ENCODE measurements at places on chromosomes 3 and 15.
A peak's percentile ranks its signal among the peaks of the same experiment; 100 is the strongest.

DNA sequence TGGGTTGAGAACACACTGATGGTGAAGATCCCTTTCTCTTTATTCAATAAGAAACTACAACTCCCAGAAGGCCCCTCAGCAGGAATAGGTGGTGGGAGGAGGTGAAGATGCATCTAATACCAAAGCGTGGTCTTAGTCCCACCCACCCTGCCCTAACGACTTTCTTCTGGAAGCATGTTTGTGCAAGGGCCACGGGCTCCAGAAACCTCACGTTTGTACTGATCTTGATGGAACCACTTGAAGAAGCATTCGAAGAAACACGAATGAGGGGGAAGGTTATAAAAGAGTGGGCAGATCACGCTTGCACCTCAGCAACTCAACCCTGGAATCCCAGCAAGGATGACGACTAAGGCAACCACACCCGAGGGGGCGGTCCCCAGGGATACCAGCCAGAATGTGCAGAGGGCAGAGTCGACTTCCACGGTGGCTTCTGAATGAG, 10.6 kb upstream of the SLC25A36 start:
- no peak for DNase-seq

DNA sequence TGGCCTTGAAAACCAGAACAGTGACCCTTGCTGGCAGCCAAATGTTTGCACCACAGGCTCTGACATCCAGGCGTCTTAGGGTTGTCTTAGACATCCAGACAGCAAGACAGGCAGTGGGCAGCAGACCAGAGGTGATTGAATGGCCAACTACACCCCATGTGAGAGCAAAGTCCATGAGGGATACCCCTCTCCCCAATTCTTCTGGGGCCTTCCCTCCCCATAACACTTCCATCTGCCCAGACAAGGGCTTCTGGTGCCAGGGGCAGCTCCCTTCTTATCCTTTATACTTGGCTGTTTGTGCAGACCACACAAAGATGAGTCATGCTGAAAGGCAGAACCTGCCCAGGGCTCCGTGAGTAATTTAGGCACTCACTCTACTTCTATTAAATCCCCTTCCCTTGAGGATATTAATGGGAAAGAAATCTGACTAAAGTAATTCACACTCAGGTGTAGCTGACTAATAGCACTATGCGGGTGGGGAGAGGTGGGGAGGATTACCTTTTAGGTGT, 257.9 kb downstream of the UACA start:
- DNase-seq = peak; percentile 41

DNA sequence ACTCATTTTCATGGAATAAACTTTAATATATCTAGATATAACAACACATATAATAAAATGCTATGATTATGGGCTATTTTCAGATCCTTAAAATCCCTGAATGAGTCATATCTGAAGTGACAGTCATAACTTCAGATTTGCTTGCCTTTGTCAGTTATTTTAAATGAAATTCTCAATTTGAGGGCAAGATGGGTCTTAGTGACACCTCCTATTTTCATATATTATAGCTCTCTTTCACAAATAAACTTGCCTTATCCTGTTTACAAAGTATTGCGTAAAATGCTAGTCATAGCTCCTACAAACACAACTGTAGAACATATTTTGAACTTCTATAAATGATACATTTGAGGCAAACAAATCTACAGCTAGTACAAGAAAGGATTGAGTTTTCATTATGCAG, 6.2 kb upstream of the THRB start:
- DNase-seq = no peak

GRCh38 chr3:79729096-79729495, 38.7 kb downstream of the ROBO1 start:
- no peak for DNase-seq

GRCh38 chr3:32245200-32245599, 6.7 kb downstream of the CMTM8 start:
- DNase-seq = no peak

DNA sequence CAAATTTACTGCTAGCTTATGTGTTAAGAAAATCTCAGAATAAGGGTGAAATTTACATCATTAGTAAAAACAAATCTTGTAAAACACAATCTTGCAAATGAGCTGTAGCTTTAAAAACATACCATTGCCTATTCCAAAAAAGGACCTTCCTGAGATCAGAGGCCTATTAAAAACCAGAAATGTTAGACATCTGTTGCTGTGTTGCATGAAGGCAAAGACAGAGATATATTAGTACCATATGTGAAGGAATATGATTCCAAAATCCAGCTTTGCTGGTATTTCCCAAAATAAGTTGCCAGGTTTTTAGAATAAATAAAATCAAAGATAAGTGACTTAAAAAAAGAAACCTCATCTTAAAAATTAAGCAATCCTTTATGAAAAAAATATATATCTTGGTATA, 504.1 kb upstream of the CDIN1 start:
- DNase-seq = no peak

DNA sequence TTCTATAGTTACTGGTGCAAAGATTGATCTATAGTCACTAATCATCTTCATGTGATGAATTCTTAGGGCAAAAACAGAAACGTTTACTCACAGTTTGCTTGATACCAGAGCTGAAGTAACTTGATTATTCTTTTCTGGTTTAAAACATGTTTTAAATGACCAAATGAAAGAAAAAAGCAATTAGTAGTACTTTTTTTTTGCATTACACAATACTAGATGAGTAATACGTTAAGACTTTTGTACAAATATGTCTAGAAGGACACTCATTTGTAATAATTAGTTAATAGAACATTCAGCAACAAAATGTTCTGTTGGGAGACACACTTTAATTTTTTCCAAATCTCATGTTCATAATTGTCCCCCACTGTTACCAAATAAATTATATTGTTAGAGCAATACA, 523.2 kb downstream of the SOX2 start:
- no peak for DNase-seq

DNA sequence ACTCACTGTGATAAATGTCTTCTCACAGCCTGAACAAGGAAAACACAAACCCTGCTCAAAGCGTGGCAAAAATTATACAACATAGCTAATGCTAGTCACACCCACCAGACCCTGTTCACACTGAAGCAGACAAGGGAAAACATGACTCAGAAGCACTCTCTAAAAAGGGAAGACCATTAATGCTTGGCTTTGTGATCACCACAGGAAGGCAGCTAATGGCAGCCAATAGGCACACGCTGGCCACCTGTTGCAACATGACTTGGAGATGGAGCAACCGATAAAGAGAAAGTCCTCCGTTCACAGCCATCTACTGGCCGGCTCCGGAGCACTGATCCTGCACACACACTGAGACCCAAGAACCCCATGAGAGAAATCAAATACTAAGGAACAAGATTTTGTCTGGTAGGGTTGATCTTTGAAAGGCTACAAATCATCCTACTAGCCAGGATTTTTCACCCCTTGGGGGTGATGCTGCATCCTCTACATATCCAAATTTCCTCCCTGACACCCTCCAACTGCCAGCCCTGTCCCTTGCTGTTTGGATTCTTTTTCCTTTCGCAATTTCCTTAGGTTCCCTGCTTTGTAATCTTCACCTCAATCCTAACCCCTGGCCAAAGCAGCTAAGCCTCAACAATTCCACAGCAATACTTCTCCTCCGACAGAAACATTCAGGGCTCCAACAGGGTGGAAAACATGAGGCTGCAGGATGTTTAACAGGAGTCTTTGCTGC, 3.2 kb downstream of the ZXDC start:
- no peak for DNase-seq

GRCh38 chr3:101050046-101050445, 56.8 kb upstream of the ABI3BP start:
- DNase-seq = no peak

- no peak for DNase-seq
Measured at GRCh38 chr3:152709659-152710058, 125.3 kb upstream of the P2RY1 start.

DNA sequence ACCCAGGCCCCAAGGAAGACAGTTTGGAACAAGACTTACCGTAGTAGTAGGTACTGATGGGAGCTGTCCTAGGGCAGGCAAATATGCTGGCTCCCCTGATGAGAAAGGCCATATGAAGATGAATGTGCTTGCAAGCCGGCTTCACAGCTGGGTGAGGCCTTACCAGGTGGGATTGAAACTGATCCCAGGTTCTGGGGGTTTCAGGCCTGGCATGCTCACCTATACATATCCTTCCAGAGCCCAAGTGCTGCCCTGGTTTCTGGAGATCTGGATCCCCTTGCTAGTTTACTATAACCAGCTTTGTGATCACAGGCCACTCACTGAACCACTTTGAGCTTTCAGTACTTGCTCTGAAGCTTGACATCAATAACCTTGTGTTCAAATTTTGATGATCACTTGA, 274.3 kb downstream of the EPHB1 start:
- DNase-seq = no peak

- no peak for DNase-seq
Measured at GRCh38 chr15:101521069-101521468, 31.6 kb upstream of the PCSK6 start.

DNA sequence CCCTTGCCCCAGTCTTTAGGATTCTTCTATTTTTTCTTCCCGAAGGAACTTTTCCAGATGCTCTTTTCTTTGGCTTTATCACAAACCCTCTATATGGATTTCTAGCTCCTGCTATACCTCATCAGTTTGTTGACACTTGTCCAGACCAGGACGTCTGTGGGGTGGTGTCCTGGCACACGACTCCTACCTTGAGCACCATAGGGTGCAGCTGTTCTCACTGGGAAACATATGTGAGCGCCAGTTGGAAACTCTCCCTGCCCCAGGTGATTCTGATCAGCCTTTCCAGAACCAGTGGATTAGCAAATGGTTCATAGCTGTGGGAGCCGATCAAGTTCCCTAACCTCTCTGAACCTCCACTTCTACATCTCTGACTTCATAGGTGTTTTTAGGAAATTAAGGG, 40.6 kb upstream of the USP3 start:
- DNase-seq = no peak

DNA sequence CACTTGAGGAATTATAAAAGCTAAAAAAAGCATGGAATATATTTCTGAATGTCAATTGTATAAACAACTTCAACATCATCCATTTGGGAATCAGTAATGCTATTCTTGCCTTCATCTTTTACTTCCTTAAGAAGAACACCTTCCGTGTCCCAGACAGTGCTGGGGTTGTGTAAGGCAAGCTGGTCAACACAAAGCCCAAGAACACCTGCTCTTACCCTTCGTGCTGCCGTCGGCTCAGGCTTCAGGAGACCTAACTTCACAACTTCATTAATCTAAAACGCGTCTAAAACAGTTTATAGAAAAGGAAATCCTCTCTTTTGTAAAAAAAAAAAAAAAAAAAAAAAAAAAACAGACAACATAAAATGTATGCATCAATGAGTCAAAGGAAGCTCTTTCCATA, 81.3 kb downstream of the ABI3BP start:
- DNase-seq = no peak

GRCh38 chr3:99523431-99524127, 114.8 kb upstream of the COL8A1 start:
- no peak for DNase-seq

Measured in activated T-cell treated with anti-CD3 and anti-CD28 coated beads, Interleukin-2, amount 50 U/mL, for 72 hours (primary cell).